ENCODE measurements at places on chromosomes 3 and 15.

GRCh38 chr3:14370720-14371572 lies 31.5 kb upstream of the SLC6A6 start:
- DNase-seq, result no peak

GRCh38 chr3:148073721-148074456 lies 623.8 kb upstream of the AGTR1 start:
- DNase-seq, result no peak

GRCh38 chr3:128457937-128458336 lies 8.8 kb downstream of the DNAJB8 start:
- no peak for DNase-seq

DNA sequence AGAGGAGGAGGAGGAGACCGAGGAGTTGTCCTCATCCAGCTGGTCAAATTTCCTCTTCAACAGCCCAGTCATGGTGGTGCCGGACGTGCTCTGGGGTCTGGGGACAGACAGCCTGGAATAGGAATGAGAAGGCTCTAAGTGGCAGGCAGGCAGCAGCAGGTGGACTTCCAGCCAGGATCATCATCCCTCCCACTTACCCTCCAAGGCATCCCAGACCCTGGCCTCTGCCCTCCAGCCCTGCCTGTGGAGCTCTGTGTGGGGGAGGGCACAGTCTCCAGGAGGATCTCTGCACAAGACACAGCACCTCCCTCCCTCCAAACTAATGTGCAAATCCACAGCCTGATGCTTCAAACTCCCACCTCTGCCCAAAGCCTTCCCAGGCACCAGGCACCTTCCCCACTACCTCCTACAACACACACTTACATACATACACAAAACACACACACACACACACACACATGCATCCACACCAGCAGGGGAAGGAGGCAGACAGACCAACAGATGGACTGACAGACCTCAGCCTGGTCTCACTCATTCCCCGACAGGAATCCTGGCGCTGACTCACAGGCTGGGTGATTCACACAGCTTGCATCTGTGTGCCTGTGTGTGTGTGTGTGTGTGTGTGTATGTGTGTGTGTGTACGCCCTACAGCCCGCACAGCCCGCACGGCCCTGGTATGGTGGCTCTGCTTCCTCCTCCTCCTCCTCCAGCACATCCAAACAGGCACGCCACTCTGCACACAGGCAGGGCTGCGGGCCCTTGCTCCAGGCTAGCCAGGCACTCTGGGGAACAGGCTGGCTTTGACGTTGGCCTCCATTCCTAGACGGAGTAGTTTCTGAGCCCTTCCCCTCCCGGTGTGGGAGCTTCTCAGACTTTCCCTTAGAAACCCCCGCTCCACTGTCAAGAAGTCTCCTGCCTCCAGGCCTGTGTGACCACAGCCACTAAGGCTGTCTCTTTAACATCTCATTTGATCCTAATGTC lies 6.5 kb downstream of the CSRNP1 start:
- DNase-seq, result peak; percentile 91

DNA sequence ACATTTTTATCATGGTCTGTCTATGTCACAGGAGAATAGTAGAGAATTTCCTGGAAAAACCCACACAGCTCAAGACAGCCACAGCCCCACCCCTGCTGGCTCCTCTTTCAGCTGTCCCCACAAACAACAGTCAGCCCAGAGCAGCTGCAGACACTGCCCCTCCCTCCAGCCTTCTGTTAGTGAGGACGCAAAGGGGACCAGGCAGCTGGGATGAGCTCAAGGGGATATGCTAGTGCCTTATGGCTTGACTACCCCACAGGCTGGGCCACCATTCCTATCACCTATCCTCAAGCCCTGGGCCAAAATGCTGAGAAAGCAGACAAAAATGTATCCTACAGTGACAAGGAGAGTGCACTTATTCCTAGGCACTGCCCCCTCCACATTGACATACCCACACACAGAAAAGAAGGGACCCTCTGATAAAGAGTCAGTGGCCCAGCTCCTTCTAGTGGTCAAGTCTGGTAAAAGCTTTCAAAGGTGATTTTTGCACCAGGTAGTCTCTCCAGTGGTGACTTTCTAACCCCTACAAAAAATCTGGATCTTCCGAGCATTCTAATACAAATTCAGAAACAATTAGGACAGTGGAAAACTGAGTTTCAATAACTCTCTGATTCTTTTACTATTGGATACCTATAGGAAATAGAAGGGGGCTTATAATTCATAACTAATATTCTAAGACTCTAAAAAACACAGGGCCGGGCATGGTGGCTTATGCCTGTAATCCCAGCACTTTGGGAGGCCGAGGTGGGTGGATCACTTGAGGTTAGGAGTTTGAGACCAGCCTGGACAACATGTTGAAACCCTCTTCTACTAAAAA lies 3.0 kb upstream of the MAP1A start:
- no peak for DNase-seq

GRCh38 chr15:91318931-91319330 lies 218.9 kb downstream of the SV2B start:
- DNase-seq, result no peak

DNA sequence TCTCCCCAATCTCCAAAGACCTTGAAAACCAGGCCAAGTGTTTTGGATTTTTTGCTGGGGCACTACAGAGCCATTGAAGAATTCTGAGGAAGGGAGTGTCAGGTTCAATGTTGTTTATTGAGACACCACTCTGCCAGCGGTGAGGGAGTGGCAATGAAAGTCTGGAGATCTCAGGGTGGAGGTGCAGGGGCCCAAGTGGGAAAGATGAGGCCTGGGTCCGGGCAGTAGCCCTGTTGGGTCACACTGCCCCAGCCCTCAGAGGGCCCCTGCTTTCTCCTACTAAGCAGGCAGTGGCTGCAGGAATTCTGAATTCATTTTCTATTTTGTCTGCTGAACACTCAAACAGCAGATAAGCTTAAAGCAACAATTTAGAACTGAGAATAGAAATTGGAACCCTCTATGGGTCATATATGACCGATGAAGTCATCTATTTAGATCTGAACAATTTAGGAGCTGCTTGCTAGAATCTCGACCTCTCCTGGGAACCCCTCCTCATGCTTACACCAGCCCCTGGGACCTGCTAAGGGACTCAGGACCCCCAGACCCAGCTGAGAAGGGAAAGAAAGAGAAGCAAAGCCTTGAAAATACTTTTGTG lies 17.9 kb downstream of the HRH1 start:
- no peak for DNase-seq

- DNase-seq, result peak; percentile 69
These were observed 5.8 kb upstream of the DBR1 start for GRCh38 chr3:138180375-138181029.

GRCh38 chr3:127490271-127491023 lies 100.1 kb downstream of the TPRA1 start:
- no peak for DNase-seq

DNA sequence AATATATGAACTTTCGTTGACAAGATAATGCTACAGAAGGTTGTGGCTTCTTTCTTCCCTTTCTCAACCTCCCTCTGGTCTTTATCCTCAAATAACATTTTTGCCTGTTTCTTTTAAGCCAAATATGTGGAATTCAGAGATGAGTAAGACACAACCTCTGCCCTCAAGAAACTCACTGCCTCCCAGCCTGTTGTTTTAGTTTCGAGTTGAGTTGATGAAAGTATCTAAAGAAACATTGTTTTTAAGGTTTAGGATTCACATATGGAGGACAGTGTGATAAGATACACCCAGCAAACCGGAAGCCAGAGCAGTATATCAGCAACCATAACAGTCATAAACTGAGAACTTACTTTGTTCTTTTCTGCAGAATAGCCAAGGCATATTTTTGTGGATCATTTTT lies 218.6 kb downstream of the THSD4 start:
- no peak for DNase-seq

DNA sequence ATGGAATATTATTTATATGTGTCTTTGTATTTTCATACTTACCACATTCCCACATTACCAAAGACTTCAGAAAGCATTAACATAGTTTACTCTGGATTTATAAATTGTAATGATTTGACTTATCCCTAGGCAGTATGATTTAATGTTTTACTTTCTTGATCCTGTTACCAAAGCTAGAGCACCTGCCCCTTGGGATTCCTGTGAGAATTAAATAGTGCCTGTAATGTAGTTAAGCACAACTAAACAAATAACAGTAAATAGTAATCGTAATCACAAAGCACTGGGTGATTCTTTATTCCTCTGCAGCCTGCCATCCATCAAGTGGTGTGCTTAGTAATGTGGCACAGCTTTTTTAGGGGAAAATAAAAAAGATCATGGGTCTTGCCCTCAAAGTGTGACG lies 39.1 kb downstream of the ATP2C1 start:
- no peak for DNase-seq

DNA sequence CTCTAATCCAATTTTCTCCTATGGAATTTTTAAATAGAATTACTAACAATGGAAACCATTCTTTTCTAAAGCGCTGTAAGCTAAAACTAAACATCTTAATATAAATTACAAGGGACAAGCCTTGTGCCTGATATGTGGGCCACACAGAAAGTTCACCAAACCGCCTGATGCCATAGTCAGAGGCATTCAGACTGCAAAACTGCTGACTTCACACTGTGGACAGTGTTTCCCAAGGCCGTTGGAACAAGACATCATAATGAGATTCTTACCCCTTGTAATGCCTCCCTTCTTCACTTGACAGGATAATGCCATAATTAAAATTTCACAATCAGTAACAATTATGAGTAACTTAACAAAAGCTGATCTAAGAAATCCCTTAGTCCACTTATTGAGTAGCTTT lies 14.9 kb downstream of the SH3GL3 start:
- DNase-seq, result no peak

- no peak for DNase-seq
These were observed 466.9 kb upstream of the MDFIC2 start for GRCh38 chr3:70779296-70779695.

GRCh38 chr15:88920186-88920891 lies 7.2 kb upstream of the MFGE8 start:
- DNase-seq, result peak; percentile 74

- no peak for DNase-seq
These were observed 196.8 kb upstream of the RORA start for GRCh38 chr15:61425934-61426333.

GRCh38 chr3:65200310-65200970 lies 512.6 kb upstream of the ADAMTS9 start:
- no peak for DNase-seq

DNA sequence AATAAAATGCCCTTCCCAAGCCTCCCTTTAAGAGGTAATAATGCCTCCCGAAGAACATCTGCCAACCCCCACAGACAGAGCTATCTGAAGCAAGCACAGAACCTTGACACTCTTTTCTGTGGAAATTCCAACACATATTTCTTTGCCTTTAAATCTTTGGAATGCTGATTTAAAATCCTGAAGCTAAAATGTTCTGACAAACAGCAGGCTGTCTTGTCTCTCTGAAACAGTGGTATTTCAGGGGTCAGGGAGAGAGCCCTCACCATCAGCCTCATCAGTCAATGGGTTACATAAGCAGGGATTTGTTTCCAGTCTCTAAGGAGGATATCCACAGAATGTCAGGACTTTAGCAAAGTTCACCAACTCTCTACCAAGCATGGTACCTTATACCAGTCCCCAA lies 27.8 kb upstream of the ARHGEF3 start:
- DNase-seq, result no peak

DNA sequence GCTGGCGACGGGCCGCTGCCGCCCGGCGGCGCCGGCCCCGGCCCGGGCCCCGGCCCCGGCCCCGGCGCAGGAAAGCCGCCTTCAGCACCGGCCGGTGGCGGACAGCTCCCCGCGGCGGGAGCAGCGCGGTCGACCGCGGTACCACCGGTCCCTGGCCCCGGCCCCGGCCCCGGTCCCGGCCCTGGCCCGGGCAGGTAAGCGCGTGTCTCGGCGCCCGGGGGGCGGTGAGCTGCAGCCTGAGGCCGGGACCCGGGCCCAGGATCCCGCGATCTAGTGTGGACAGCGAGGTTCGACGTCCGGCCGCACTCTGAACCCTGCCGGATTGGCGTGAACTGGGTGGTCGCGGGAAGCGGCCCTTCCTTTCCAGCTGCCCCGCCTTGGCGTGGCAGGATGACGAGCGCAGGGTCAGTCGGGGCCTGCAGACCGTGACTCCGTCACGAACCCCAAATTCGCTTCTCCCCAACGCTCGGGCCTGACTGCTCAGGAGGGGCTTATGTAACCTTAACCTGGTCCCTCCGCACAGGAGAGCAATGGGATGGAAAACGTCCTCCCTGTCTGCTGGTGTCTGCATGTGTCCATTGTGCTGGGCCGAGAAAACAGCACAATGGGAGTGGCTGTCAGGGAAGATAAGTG lies 472 bp downstream of the BSN start:
- DNase-seq, result no peak

DNA sequence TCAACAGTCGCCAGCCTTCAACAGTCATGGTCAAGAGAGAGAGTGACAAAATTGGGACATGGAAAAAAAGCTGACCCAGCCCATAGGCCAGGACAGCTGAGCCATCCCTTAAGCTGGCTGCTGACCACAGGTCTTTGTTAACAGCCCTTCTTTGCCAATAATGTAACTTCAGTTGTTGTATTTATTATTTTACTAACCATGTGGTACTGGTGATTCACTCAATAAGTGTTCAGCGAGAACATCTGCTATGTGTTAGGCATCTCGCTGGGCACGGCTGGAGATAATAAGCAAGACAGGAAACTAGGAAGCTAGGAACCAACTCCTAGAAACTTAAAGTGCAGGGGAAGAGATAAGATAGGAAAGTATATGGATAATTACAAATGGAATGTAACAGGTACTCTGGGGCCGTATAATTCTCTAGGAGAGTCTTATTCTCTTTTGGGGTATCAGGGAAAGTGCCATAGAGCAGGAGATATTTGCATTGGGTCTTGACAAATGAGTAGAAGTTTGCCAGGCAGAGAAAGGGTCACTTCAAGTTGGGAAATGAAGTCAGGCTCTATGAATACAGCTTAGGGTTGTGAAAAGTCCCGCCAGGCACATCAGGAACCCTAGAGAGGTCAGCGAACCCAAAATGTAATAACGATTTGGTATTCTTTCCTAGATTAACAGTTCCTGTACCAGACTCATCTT lies 84.0 kb upstream of the TRA2B start:
- DNase-seq, result peak; percentile 40

GRCh38 chr15:81085213-81085612 lies 48.9 kb upstream of the CFAP161 start:
- DNase-seq, result no peak

DNA sequence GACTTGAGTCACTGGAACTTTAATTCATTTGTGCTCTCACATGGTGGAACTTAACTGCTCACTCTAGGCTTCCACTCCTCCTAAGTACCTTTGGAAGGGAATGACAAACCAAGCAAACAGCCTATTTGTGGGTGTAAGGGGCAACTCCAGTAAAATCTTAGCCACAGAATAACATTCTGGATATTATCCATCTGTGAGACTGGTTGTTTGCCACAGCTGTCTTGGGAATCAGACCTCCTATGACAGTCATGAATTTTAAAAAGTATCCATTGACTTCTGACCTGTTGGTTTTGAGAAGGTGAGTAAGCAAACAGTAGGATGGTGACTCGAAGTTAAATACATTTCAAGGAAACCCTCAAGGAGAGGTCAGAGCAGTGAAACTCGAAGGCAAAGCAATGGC lies 147.3 kb upstream of the CDIN1 start:
- no peak for DNase-seq

DNA sequence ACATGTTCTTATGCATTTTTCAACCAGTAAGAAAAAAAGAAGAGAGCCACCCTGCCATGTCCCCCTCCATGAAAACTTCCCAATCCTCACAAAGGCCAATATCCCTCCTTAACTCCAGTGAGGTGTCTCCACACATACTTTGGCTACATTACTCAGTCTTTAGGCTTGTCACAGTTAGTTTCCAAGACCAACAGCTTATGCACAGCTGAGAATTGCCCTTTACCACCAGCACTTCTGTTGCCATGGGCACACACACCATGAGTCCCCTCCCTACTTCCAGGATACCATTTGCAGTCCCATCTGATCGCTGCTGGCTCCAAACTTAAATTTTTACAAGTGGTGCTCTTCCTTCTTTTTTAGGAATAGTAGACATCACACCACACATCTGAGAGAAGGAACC lies 150.3 kb upstream of the STRIT1 start:
- DNase-seq, result no peak

Data from RKO (cell line).